Activated T-cell treated with anti-CD3 and anti-CD28 coated beads, Interleukin-2, amount 50 U/mL, for 72 hours (primary cell): ENCODE measurements at places on chromosomes 5 and 9.
A peak's percentile ranks its signal among the peaks of the same experiment; 100 is the strongest.

DNA sequence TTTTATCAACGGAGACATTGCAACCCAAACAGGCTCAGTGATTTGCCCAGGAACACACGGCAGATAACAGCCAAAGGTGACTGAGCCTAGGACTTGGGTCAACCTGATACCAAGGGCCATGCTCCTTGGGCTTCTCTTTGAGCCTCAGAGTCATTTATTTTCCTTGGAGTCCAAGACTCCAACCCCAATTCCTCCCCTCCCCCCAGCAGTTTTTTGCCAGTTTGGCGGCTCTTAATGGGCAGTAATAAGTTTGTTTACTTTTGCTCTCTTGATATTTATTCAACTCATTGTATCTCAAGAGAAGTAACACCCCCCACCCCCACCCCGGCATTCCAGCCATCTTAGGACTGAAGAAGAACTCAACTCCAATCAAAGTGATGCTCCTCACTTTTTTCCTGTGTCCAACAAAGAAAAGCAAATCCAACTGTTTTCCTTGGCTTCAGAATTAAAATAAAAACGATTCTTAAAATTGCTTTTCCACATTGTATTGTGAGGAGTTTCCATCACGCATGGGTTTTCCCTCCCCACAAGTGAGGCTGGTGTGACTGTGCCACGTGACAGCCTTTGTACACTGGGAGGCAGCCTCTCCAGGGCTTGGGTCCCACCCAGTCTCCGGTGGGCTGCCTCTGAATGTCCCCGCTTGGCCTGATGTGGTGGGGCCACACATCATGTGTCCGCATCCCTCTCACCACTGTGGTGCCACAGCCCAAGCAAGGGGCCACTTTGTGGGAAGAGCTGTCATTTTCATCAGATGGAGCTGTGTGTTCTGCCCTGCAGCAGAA is 9.1 kb downstream of the ANGPTL2 start:
- H3K27me3 ChIP-seq: peaks cover 7% of the 10 kb centered on the region
- no peak overlapping the region for H3K4me3 ChIP-seq
- no peak overlapping the region for H3K27ac ChIP-seq
- DNase-seq: no peak
- no peaks in the 10 kb centered on the region for H3K36me3 ChIP-seq
- peaks cover 15% of the 10 kb centered on the region for H3K4me1 ChIP-seq

DNA sequence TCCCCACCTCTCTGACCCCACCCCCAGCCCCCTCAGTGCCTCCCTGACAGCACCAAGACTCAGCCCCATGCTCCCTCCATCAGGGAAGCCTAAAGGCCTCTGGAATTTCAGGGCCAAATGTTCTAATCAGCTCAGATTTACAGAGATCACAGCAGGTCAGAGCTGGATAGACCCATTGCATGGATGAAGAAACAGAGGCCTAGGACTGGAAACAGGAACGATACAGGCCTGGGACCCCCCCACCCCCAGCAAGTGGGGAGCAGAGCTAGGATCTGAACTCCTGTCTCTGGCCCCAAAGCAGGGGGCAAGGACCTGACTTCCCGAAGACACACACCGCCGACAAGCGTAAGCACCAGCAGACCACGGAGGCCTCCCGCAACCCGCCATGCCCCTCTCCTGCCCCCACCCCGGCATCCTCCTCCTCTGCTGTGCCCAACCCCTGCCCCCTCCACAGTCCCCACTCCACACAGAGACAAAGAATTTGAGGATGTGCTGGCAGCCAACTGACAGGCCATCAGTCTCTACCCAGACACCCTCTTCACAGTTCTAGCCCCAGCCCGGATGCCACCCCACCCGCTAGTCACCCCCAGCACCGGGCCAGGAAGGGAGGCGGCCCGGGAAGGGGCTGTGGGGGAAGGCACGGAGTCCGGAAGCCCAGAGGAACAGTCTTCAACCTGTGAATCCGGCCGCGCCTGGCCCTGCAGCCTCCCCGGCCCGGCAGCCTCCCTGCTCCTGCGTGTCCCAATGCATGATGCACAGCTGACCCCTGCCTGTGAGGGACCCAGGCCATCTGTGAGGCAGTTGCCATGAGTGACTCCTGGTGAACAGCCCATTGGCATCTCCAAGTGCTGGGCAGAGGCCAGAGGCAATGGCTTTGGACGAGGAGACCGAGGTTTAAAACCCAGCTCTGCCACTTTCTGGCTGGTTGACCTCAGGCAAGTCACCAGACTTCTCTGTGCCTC is 31.3 kb downstream of the NDUFA8 start:
- H3K4me1 ChIP-seq: peaks cover 11% of the 10 kb centered on the region
- peaks cover 45% of the 10 kb centered on the region for H3K27me3 ChIP-seq
- H3K27ac ChIP-seq: no peak overlapping the region
- no peak overlapping the region for H3K4me3 ChIP-seq

DNA sequence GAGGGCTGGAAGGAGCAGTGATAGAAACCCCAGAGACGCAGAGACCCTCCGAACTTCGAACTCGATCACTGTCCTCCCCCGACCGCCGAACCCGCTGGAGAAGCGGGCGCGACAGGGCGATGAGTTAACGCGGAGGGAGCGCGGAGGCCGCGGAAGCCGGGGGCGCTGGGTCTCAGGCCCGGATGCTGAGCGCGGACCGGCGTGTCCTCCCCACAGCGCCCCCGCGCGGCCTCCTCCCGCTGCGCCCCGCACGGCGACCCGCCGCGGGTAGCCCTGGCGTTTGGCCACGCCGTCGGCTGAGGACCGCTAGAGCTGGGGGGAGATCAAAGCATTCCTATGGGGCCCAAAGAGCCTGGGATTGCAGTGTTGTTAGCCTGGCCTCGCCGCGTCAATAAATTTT is 7.7 kb upstream of the DMRT2 start:
- DNase-seq: peak; percentile 64
- H3K36me3 ChIP-seq: no peaks in the 10 kb centered on the region
- H3K27me3 ChIP-seq: peaks cover 69% of the 10 kb centered on the region
- peaks cover 20% of the 10 kb centered on the region for H3K4me1 ChIP-seq
- H3K4me3 ChIP-seq: peak overlapping the region; percentile 71

DNA sequence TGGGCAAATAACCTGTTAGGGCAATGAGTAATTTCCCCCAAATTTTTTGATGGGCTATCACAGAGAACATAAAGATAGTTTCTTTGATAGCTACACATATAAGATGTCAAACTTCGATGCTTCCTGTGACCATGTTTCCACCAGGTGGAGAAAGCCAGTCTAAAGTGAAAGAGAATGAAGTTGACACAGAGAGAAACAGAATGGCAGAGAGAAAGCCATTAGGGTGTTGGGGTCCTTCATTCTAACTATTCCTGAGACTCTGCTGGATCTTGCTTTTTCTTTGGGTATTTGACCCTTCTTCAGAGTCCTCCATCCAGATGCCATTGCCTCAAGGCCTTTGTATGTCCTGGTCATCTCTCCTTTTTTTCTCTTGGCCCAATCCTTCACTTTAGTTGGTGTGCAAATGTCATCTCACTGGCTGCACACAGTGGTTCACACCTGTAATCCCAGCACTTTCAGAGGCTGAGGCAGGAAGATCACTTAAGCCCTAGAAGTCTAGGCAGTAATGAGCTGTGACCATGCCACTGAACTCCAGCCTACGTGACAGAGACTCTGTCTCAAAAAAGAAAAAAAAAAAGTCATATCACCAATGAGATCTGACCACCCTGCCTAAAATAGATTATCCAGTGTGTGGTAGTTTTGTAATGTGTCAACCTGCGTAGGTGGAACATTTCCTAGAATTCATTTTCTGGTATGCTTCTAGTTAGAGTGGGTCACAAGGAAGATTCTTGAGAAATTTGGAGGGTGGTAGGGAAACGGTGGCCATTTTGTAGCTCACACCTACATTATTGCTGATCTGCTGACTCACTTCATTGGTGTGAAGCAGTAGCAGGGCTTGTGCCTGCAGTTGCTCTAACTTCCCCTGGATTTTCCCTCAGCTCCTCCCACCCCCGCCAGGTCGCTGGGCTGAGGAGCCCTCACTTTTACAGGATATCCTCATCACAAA is 20.8 kb upstream of the KIF2A start:
- no peaks in the 10 kb centered on the region for H3K27me3 ChIP-seq
- peak overlapping the region; percentile 64 for H3K4me3 ChIP-seq
- H3K27ac ChIP-seq: peak overlapping the region; percentile 98

- peaks cover 26% of the 10 kb centered on the region for H3K4me1 ChIP-seq
- no peaks in the 10 kb centered on the region for H3K27me3 ChIP-seq
- H3K27ac ChIP-seq: peak overlapping the region; percentile 73
- no peak for DNase-seq
- H3K4me3 ChIP-seq: no peak overlapping the region
Observed at GRCh38 chr9:128568470-128569078, 16.2 kb downstream of the SPTAN1 start.

DNA sequence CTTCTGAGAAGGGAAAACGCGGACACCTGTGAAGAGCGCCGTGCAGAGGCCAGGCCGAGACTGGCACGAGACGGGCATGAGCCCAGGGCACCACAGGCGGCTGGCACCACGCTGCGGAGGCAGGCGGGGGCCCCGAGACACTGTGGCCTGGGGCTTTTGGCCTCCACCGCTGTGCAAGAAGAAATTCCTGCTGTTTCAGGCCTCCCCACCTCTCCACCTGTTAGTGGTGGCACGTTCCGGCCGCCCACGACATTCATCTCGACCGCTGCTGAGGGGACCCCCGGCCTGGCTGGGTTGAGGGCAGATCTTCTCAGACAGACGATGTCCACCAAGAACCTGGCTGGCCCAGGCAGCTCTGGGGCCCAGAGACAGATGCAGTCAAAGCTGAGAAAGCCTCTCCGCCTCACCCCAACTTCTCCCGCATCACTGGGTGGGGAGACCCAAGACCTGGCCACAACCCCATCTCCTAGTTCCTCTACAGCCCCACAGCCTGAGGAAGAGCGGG is 11.5 kb downstream of the NACC2 start:
- no peaks in the 10 kb centered on the region for H3K36me3 ChIP-seq
- no peak overlapping the region for H3K4me3 ChIP-seq
- no peak overlapping the region for H3K27ac ChIP-seq

DNA sequence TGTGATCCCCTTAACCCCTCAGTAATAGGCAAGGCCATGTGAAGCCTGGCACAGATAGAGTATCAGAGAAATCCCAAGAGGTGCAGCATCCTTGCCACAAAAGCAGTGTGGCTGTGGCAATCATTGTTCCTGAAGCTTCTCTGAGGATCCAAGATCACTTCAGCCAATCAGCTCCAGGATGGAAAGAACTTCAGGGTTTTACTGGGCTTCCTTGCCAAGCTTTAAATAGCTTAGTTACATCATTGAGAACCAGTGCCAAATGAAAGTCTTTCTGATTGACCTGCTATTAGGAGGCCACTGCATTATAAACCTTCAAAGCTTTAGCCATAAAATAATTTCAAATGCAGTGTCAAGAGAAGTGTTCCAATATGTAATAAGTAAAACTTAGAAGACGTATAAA is 430.6 kb downstream of the PIK3R1 start:
- no peaks in the 10 kb centered on the region for H3K36me3 ChIP-seq
- no peak overlapping the region for H3K4me3 ChIP-seq
- H3K27me3 ChIP-seq: peaks cover 8% of the 10 kb centered on the region
- H3K4me1 ChIP-seq: no peaks in the 10 kb centered on the region

GRCh38 chr9:38685535-38685934 is 34.4 kb downstream of the FAM240B start:
- peaks cover 6% of the 10 kb centered on the region for H3K4me1 ChIP-seq
- H3K27ac ChIP-seq: no peak overlapping the region
- no peaks in the 10 kb centered on the region for H3K36me3 ChIP-seq
- H3K4me3 ChIP-seq: no peak overlapping the region
